ENCODE measurements at places on chromosomes 5 and 9.

- no peak for DNase-seq
These were observed 49.7 kb upstream of the PLEKHG4B start for GRCh38 chr5:42250-42649.

- DNase-seq = no peak
These were observed 16.6 kb downstream of the WWC1 start for GRCh38 chr5:168307925-168308584.

DNA sequence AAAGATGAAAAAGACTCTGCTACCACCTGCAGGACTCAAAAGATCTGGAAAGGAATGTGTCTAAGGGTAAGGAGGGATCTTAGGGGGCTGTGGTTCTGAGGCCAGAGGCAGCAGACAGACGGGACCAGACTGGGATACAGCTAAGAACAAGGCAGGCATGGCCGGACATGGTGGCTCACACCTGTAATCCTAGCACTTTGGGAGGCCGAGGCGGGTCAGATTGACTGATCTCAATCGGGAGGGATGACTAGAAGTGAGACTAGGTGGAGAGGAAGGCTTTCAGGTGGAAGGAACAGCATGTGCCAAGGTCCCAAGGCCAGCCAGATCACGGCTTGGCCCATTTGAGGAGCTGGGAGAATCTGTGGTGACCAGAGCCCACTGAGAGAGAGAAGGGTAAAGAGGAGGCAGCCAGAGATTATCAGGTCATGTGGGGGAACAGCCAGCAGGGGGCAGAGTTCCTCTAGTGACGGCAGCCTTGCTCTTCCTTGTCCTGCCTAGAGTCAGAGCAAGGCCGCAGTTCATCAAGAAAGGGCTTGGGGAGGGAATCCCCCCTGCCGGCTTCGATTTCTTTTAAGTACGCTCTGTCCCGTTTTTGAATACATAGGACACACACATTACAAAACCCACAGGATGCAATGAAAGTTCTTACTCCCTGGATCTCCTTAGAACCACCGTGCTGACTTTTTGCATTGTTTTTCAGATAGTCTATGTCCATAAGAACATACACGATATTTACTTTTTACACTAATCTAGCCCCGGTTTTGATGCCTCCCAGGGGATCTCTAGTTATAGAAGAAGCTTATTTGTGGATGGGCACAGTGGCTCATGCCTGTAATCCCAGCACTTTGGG, 2.6 kb upstream of the OLFML2A start:
- peak; percentile 84 for DNase-seq

DNA sequence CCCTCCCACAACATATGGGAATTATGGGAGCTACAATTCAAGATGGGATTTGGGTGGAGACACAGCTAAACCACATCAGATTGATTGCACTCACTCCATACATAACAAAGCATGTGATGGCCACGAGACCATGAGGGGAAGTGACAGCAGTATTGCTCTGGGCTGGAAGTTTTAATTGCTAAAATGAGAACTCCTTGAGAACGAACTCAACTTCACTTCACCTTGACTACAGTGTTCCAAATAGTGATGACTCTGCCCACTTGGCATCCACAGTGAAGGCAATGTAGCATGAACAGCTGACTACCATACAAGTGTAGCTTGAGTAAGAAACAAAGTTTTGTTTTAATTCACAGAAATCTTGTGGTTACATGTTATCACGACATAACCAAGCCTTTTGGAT, 739 bp upstream of the SPINK7 start:
- DNase-seq = no peak

DNA sequence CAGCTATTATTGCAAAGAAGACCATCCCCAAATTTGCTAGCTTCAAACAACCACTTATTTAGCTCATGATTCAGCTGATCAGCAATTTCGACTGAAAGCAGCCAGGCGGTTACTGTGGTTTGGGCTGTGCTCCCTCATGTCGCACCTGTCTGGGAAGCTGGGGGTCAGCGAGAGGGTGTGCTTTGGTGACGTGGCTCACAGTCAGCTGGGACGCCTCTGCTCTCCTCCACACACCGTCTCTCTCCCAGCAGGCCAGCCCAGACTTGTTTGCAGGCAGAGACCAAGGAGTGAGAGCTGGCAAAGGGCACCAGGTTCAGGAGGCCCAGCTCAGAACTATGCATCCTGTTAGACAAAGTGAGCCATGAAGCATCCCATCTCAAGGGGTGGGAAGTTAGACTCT, 140.9 kb downstream of the SYK start:
- DNase-seq = no peak

DNA sequence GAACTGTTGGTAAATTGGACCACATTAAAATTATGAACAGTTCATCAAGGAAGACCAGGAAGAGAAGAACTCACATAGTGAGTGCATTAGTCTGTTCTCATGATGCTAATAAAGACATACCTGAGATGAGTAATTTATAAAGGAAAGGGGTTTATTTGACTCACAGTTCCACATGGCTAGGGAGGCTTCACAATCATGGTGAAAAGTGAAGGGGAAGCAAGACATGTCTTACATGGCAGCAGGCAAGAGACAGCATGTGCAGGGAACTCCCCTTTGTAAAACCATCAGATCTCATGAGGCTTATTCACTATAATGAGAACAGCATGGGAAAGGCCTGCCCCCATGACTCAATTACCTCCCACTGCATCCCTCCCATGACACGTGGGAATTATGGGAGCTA, 135.9 kb upstream of the MAN2A1 start:
- DNase-seq = no peak

DNA sequence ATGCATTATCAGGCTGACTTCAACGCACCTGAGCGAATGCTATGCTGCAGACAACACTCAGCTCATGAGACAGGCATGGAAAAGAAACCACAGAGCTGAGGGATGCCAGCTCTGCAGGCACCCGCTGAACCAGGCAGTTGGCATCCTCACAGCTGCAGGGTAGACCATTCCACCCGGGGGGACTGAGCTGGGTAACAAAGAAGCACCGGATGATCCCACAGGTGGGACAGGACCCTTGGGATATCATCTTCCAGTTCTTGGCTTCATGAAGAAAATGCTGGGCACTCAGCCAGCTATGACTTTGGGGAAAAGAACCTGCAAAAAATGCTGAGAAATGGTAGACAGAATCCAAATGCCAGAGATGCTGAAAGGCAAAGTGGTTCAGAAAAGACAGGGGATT, 9.6 kb downstream of the EPB41L4B start:
- no peak for DNase-seq

DNA sequence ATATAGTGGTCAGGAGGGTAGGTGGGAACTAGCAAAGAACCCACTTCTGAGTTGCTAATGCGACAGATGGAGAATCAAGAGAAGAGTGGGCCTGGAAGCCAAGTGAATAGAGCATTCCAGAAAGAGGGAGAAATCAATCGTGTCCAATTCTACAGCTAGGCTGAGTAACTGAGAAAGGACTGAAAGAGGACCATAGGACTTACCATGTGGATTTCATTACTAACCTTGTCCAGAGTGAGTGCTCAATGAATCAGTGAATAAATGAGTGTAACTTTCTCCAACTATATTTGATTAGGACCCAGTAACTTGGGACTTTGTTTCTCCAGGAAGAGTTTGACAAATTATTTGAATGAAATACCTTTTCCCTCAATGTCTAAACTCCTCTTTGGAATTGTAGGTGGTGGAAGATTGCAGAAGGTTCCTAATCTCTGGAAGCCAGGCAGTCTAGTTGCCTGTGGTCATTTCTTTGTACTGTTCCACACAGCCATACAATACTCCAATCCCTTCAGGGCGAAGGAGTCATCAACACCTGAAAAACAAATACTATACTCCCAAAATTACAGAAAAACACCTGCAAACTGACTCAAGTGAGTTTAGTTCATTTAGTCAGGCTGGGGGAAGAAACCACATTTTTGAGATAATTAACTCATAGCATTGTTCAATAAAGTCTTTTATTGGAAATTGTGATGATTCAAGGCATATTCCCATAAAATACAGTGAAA, 2.6 kb upstream of the F2RL1 start:
- DNase-seq = no peak

- DNase-seq = no peak
These were observed 368.1 kb upstream of the GRIA1 start for GRCh38 chr5:153122403-153122802.

DNA sequence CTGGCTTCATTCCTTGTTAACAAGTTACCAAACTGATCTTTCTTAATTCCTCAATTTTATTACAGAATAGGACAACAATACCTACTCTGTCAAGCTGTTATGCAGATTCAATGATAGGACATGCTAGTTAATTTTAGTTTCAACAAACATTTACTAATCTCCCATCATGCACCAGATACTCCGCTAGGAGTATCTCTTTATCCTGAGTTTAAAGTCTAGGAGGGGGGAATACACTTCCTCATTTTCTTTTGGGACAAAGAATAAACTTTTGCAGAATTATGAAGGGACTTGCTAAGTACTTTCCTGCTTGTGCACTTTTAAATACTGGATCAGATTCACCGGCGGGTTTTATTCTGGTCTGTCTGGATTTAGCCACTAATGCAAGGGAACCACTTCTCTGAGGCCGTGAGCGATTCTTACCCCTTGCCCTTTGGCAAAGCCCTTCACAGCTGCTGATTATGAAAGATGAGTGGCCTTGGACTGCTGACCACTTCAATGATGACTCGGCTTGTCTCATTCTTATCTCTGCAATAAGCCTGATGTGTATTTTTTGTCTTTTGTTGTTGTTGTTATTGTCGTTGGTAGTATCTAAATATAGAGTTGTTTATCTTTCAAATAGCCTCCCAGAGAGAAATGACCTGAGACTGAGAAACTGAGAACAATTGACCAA, 73.9 kb downstream of the RMI1 start:
- DNase-seq = no peak

DNA sequence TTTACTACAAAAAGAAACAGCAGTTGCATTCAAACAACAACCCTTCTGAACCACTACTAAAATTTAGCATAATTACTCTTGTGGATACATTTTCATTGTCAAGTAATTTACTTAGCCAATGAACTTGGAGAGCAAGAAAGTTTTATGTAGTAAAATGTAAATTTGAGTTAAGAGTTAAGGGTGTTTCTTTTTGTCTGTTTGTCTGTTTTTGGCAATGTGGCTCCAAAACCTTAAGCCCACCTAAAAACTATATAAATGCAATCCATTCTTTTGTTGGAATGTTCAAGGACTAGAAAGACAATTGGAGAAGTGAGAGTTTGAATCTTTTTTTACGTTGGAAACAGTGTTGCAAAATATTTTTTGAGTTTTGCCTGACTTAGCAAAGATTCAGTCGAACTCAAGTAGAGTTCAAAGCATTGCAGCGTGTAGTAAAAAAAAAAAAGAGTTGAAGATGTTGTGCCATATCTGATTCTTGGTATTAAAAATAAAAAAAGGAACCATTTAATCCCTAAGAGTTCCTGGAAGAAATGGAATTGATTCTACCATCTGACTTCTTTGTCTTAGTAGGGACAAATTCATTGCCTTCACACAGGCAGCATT, 867 bp downstream of the SYK start:
- DNase-seq = no peak

- DNase-seq = no peak
These were observed 142.6 kb downstream of the FAM114A2 start for GRCh38 chr5:153896117-153896516.

GRCh38 chr9:34413231-34413852, 36.6 kb upstream of the MYORG start:
- DNase-seq = peak; percentile 15

- DNase-seq = no peak
These were observed 147.5 kb upstream of the ERCC6L2 start for GRCh38 chr9:95727947-95728520.

GRCh38 chr9:114348906-114349482, 19.3 kb downstream of the ORM2 start:
- peak; percentile 79 for DNase-seq
